ENCODE measurements at places on chromosomes 1 and 21.

- DNase-seq: peak; percentile 64
Observed at GRCh38 chr1:248872752-248873408, 14.0 kb upstream of the ZNF692 start.

DNA sequence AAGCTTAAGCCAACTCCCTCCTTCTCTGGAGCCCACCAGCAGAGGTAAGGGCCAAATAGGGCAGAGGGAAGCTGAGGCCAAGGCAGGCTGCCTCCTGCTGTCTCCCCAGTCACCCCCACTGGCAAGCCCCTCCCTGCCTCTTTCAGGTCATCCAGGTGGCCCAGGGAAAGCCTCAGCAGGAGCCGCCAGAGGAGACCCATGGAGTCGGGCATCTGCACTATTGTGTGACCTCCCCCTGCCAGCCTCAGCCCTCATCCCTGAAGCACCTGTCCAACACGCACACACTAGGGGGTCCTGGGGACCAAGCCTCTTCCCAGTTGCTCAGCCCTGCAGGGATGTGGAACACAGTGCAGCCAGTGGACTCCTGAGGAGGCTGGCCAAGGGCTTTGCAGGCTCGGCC, 5.3 kb upstream of the NAXE start:
- DNase-seq: no peak

- peak; percentile 97 for DNase-seq
Observed at GRCh38 chr1:116115476-116116439, 4.6 kb downstream of the MAB21L3 start.

- no peak for DNase-seq
Observed at GRCh38 chr1:44235808-44236207, 22.5 kb downstream of the DMAP1 start.

DNA sequence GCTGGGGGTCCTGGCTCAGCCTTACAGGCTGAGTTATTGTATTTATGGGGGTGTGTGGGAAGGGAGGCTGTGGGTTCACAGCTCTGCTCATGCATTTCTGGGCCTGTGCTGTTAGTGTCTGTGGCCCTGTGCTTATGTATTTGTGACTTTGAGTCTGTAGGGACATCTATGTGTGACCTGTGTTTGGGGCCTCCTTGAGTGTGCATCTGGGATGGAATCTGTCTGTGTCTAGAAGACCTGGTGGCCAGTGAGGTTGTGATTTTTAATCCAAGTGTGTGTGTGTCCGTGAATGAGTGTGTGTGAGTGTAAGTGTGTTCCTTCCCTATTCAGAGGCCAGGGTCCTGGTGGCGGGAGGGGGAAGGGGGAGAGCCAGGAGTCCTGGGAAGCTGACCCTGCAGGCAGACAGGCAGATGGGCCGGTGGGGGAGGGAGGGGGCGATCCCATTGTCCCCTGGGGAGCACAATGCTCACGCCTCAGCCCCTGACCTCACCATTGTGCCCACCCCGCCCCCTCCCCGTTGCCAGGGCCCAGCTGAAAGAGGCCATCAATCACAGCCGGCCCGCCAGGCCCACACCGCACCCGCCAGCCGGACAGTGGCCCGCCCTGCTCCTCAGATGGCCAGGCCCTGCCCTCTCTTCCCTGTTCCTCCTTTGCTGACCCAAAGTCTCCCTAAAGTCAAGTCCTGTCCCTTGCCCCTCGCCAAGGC, 19.6 kb downstream of the SLC27A3 start:
- DNase-seq: no peak

GRCh38 chr1:228827019-228827418, 91.7 kb downstream of the RHOU start:
- DNase-seq: no peak

DNA sequence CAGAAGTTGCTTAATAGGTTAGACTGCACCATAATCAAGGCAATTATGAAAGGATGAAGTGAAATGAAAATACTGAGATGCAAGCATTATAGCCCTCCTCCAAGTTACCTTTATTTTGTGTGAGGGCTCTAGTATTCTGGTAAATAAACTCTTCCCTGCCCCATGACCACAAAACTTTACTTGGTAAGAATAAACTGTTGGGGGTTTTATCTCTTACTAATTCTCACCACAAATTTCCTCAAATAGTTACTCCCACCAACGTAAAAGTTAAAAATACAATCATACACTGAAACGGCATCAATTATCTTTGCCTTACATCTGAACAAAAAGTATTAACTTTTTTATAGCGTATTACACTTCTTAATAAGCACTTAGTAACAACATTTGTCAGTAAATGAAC, 29.5 kb downstream of the C21orf91 start:
- DNase-seq: no peak

DNA sequence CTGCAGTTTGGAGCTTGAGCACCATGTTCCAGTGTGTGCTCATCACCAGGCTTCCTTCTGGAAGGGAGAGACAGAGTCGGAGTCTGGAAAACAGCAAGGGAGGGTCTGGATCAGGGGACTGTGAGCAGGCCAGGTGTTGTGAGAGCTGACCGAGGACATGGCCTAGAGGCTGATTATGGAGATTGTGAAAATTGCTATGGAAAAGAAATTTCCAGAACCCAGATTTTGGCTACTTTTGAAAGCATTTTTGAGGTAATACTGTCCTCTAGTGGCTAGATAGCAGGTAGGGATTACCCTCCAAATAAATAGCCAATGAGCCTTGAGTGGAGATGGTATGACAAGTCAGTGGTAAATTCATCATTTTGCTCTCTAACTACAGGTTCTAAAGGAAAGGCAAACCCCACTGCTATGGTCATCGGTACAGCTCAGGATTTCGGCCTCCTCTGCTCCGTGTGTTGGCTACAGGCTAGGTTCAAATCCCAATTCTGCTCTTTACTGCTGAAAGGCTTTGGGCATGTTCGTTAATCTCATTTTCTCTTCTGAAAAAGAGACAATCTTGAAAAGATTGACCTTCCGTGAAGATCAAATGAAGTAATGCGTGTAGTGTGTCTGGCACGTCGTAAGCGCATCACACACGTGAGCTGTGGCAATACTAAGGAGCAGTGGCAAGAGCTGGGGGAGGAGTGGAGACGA, 1.0 kb upstream of the HAO2 start:
- peak; percentile 62 for DNase-seq

DNA sequence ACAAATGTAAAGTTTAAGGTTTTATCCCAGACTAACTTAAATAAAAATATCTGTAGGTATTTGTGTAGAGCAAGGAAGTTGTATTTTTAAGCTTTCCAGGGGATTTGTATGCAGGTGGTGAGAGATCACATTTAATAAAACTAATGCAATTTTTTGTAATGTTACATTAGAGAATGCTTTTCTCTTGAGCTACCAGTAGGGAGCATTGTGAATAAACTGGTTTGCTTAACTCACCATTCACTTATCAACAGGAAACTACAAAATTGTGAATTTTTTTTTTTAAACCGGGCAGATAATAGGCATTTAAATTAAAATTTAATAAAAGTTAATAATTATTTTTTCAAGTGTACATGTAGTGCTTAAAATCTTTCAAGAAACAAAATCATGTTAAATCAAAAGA, 78.6 kb downstream of the IVNS1ABP start:
- DNase-seq: peak; percentile 19

- DNase-seq: peak; percentile 81
Observed at GRCh38 chr1:234969581-234970400, 158.8 kb downstream of the TOMM20 start.

DNA sequence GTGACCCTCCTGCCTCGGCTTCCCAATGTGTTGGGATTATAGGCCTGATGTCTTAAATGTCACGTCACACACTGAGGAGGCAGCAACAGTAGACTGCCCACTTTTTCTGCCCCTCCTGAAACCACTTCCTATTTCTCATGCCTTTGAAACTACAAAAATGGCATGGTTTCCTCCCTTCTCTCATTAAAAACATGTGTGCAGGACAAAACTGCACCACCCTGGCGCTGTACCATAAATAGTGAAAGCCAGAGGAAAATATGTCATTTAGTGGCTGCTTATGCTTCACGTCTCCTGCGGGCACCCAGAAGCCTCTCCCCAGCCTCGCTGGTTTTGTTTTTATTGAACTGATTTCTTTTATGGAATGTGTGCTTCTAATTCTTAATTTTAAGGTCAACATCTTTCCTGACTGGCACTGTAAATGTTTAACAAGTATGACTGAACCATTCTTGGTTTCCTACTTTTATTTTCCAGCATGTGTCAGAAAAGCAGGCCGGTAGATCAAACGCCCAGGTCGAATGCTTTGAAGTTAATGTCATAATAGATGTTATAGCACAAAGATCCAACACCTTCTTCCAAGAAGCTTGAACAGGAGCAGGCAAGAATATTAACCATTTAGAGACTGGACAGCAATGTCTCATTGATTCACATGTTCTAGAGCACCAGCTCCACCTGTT, 59.6 kb upstream of the C1orf87 start:
- DNase-seq: peak; percentile 98

GRCh38 chr1:1281533-1282321, 1.5 kb downstream of the SCNN1D start:
- DNase-seq: no peak
